Stimulated activated CD4-positive, alpha-beta T cell treated with anti-CD3 and anti-CD28 coated beads, Interleukin-1b, Interleukin-23, amount 100 ng/mL, for 24 hours (primary cell): ENCODE measurements at places on chromosomes 12 and 14.

DNA sequence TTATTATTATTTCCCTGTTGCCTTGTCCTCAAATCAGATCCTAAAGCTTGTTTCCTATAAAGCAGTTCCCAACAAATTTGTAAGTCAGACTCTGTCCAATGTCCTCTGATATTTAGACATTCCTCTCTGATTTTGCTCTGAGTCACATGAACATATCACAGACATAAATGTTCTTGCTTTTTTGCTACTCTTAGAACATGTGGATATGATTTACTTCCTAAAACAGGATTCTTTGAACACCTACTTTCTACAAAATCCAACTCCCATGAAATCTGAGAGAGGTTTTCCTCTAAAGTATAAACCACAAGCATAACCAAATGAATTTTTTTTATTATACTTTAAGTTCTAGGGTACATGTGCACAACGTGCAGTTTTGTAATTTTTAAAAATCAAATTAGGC, 181.3 kb upstream of the SLC38A2 start:
- no peak for DNase-seq

DNA sequence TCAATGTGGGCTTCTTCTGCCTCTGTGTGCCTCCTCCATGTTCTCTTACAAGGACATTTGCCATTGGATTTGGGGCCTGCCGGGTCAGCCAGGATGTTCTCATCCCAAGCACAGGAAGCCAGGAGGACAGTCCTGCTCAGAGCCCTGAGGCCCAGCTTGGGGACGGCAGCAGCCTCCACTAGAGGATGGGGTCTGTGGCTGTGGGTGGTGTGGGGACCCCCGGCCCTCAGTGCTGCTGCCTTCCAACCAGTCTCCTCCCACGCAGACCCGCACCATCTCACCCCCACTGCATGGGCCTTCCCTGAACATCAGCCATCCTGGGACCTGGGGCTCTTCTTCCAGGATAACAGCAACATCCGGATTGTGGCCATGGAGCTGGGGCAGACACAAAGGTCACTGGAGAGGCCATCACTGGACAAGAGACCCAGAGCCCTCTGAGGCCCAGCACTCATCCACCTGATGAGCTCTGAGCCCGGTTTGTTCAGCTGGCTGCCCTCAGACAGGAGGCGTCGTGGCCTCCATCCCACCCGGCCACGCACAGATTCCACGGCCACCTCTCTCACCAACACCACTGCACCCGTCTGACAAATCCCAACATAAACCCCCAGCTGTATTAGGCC, 56.5 kb upstream of the C14orf180 start:
- DNase-seq = no peak

DNA sequence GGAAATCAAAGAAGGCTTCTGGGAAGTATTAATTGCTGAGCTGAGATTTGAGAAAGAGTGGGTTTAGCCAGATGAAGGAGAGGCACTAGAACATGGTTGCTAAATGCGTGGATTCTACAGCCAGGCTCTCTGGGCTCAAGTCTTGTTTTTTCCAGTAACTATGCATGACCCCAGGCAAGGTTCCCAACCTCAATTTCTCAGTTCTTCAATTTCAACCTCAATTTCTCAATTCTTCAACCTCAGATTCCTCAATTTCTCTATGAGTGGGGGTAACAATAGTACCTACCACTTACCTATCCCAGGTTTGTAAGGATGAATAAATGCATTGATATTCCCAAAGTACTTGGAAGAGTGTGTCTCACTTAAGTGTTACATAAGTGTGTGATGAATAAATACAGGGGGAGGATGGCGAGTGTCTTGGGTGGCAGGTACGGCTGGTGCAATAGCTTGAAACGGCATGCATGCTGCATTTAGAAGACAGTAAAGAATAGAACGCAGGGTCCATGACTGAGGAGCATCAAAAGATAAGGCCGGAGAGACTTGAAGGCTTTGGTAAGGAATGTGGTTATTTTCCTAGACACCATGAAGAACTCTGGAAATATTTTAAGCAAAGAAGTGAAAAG, 149.1 kb upstream of the ATP2B1 start:
- DNase-seq = no peak

DNA sequence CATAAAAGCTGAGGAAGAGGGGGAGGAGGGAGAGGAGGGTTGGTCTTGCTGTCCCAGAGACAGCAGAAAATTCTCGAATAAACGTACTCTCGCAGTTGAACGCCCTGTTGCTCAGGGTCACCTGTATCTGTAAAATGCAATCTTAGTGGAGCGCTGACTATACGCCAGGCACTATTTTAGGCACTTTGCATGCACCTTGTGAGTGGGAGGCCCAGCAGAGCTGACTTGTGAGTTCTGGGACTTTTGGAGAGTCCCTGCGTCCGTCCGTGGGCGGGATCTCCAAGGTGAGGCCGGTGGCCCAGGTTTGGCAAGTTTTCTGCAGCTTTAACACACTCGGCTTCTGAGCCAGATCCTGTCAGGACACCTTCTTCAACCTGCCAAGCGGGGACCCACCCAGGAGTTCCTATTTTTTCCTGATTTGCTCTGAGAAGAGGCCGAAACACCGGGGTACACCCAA, 32.5 kb upstream of the PLEKHG6 start:
- DNase-seq = peak; percentile 13

- no peak for DNase-seq
Observed at GRCh38 chr14:41634286-41634685, 27.6 kb downstream of the LRFN5 start.

GRCh38 chr12:39467432-39467870, 24.5 kb upstream of the KIF21A start:
- no peak for DNase-seq

DNA sequence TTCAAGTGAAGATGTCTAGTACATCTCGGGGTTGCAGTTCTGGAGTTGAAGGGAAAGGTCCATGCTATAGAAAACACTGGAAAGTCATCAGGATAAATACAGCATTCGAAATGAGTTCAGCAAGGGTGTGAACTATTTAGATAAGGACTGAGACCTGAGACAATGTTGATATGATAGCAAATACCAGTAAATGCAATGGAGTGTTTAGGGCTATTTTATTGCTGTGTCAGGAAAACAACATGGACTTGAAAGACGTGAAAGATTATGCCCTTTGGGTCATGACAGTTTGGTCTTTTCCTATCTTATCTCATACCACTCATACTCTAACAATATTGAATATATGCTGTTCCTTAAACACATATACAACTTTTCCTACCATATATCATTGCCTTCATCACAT, 1776.2 kb upstream of the SEL1L start:
- no peak for DNase-seq
